ENCODE measurements at places on chromosomes 13 and 19. TPM values are rescaled to one million over a fixed set of nuclear protein-coding genes. Genes with fewer than 3 reads are reported as not detected.

GRCh38 chr13:98390086-98390715 lies 186.7 kb downstream of the STK24 start:
- peak; percentile 20 for DNase-seq

GRCh38 chr13:94917824-94918223 lies 205.5 kb upstream of the SOX21 start:
- peak; percentile 6 for DNase-seq

Gene ARMC6
- 25.7 TPM for total RNA-seq

DNA sequence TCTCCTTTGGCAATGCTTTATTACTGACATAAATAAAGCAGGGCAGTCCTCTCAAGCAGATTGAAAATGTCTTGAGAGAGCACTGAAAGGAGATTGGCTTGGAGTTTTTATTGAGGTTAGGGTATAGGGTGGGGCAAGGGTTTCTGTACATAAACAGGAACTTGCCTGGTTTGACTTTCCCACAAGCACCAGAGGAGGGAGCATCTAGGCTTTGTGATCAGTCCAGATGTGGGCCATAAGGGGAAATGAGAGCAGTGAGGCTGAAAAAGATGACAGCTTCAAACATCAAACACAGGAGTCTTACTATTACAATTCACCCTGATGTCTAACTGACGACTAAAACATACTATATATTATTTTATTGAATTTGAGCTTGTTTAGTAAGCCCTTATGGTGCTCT lies 260.9 kb downstream of the MTUS2 start:
- DNase-seq = no peak

Gene C19orf85
- total RNA-seq = not detected

Gene FGF21
- total RNA-seq = not detected

DNA sequence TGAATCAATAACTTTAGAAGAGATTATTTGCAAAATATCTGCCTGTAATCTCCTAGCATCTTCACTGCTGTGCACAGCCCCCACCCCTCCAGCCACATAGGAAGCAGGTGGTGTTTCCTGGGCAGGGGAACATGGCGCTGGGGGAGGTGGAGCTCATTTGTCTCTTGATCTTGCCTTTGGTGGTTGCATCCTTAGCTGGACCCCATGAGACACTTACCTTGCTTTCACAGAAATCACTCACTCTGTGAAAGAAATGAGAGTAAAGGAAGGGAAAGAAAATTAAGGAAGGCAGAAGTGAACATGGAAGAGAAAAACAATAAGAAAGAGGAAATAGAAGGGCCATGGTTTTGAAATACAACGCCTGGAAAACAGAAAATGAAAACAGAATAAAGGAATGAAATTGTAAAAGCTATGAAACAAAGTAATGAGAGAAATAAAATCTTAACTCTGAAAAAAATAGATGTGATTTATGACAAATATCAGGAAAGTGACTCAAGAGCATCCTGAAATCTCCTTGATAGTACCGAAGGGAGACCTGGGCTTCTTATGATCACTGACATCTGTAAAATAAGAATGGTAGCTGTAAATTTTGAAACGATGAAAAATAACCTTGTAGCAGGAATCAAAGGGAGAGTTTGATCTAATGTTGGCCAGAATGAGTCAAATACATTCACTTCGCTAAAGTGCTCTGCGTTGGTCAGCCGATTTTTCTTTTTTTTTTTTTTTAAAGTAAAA lies 17.2 kb upstream of the RNASEH2B start:
- DNase-seq = no peak

DNA sequence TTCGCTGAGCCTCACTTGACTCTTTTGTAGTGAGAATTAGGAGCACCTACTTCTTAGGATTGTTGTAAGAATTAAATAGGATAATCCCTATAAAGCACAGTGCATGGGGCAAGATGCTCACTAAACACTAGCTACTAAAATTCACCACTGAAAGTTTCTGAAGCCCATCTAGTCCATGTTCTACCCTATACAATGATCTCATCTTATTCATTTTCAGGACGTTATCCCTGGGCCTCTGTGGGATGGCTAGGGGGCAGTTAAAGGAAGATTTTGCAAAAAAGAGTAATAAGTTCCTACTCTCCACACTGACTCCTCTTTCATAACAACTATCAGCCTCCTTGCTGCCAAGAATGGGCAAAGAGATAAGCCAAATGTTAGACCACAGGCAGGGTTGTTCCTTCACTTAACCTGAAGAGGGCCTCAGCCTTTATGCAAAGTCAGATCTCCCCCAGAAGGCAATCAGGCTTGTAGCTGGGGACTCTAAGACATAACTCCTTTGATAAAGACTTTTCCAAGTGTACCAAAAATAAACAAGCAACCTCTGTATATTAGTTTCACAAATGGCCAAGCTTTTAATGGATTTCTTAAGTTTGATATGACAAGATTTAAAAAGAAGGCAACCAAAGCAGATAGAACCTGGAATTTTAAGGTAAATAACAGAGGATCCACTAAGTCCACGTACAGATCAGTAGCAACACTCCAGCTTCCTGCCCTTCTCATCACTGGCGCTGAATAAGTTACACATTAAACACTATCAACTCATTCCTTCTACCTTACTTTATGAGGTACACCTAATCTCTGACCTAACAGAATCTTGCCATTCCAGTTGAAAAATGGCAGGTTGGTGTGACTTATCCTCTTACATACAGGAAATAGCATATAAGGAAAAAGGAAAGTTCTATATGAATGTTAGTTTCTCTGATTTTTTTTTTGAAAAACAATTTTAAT lies 44.4 kb downstream of the ELF1 start:
- peak; percentile 51 for DNase-seq

Gene ZSCAN18
- 51.6 TPM for total RNA-seq

- DNase-seq = no peak
Observed at GRCh38 chr19:30148039-30148790, 206.2 kb downstream of the URI1 start.

DNA sequence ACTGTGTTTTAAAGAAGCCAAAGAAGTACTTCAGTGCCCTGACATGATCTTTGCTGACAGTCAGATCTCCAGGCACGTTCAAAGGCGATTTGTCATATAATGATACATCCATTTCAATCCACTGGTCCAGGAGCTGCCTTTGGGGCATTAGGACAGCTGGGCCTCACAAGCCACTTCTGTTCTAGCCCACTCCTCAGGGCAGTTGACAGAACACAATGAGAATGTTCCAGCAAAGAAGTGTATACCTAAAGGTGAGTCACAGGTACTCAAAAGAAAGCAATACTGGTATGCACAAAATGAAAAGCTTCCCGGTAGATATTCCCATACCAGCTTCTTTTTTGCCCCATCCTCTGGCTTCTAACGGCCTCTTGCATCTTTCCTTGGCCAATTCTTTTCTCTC lies 12.5 kb upstream of the MAP3K10 start:
- DNase-seq = no peak

- DNase-seq = no peak
Observed at GRCh38 chr19:50553134-50553703, 15.0 kb downstream of the LRRC4B start.

- no peak for DNase-seq
Observed at GRCh38 chr13:37123337-37123736, 17.9 kb upstream of the CSNK1A1L start.

DNA sequence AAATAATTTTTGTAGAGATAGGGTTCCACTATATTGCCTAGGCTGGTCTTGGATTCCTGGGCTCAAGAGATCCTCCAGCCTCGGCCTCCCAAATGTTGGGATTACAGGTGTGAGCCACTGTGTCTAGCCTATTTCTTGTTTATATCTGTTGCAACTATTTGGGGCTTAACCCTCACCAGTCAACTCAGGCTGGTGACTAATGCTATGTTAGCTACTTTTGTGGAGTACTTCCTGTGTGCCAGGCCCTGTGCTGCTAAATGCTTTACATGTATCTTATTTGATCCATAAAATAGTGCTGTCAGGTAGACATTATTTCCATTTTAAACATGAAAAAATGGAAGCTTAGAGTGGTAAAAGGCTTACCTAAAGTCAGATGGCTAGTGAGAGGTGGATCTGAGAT lies 13.8 kb downstream of the CEACAM1 start:
- DNase-seq = no peak

Gene LYPD5
- 0.50 TPM for total RNA-seq

DNA sequence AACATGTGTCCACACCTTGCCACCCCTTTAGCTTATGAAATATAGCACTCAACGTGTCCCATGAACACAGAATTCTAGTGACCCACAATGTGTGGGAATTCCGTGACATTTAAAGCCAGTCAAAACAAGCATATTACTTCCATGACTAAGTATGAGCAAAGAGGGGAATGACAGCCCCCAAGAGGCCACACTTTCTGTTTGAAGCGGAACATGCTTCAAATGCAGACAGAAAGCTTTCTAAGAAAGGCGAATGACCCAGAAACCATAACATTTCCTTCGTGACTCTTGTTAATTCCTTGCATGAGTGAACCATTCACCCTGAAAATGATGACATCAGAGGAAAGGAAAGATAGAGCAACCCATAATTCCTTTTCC lies 122.0 kb upstream of the FNDC3A start:
- DNase-seq = peak; percentile 56

Gene SMIM44
- total RNA-seq = not detected

Gene NCR1
- total RNA-seq = not detected

Gene SHISA2
- total RNA-seq = under 0.01 TPM

DNA sequence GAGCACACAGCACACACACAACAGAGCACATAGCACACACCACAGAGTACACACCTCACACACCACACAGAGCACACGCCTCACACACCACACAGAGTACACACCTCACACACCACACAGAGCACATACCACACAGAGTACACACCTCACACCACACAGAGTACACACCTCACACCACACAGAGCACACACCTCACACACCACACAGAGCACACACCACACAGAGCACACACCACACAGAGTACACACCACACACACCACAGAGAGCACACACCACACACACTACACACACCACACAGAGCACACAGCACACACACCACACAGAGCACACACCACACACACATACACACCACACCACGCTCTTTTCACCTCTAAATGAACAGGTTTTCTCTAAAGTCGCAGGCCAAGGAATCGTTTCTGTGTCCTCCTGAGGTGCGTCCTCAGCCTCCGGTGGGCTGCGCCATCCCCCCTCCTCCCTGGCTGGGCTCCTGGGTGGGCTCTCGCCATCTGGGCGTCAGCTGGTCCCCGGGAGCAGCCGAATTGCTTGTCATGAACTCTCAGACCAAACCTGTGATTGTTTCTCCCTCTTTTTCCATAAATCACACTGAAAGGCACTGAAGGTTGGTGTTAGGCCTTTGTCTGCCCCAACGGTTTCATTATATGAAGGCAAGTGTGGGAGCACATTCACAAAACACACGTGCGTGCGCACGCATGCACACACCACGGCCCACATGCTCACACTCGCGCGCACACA lies 37.4 kb downstream of the TMEM255B start:
- DNase-seq = no peak

Gene TMEM221
- total RNA-seq = 0.17 TPM

- DNase-seq = no peak
Observed at GRCh38 chr13:65710514-65710913, 1519.6 kb downstream of the PCDH9 start.

GRCh38 chr13:76813000-76813691 lies 73.1 kb downstream of the KCTD12 start:
- no peak for DNase-seq

DNA sequence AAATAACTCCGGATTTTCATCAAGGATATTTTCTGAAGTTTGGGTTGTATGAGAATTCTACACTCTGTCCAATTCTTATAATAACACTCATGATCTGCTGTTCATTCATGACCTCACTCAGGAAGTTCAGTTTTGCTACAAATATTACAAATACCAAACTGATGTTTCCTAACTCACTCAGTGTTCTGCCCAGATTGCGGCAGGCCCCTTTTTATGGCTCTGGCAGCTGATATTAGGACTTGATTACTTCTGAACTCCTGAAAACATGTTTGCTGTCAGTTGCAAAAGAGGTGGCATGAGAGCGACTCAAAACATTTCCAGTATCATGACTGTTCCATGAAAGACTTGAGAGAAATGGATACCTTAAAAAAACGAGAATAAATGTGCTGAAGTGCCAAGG lies 188.0 kb downstream of the RGCC start:
- peak; percentile 93 for DNase-seq

DNA sequence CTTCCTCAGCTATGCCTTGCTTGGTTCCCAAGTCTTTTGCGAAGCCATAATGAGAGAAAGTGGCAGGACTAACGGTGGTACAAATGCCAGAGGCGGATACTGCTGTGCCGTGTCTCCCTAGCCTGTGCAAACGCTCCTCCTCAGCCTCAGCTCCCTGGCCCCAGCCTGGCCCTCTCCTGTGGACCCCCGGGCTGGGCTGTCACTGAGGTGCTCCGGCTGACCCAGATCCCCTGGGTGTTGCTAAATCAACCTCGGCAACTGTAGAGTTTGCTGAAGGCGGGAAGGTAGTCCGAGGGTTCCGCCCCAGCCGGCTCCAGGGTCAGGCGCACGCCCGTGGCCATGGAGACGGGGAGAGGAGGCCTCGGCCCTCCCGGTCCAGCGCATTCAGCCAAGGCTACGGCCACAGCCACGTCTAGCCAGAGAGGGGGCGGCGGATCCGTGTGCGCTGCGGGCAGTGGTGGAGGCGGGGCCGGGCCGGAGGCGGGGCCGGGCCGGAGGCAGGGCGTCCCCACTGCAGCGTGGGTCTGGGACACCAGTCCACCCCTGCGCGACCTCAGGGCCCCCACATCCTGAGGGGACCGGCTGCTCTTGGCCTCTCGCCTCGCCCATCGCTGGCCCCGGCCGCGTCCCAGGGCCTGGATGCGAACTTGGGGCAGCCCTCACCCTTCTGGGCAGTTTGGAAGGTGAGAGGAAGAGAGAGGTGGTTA lies 16.4 kb upstream of the ZNF492 start:
- no peak for DNase-seq

GRCh38 chr13:66558506-66558905 lies 671.6 kb downstream of the PCDH9 start:
- DNase-seq = peak; percentile 21

Gene CLN5
- 37.8 TPM for total RNA-seq

GRCh38 chr19:2032296-2032941 lies 16.9 kb upstream of the BTBD2 start:
- peak; percentile 80 for DNase-seq

Gene CD70
- total RNA-seq = not detected

DNA sequence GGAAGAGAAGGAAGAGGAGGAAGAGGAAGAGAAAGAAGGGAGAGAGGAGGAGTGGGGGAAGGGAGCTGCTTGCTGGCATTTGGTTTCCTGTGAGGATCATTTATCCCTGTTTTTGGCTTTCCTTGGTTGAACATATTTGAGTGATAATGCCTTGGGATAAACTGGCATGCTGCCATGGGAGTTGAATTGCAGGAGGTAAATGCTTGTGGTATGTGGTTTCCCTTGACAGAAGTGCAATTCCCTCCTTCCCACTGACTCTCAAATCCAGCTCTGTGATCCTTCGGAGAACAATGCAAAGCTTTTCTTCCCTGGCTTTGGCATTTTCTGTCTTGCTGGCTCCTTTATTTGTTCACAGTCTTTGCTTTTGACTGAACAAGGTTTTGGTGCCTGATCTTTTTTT lies 27.2 kb upstream of the CBY2 start:
- peak; percentile 18 for DNase-seq

DNA sequence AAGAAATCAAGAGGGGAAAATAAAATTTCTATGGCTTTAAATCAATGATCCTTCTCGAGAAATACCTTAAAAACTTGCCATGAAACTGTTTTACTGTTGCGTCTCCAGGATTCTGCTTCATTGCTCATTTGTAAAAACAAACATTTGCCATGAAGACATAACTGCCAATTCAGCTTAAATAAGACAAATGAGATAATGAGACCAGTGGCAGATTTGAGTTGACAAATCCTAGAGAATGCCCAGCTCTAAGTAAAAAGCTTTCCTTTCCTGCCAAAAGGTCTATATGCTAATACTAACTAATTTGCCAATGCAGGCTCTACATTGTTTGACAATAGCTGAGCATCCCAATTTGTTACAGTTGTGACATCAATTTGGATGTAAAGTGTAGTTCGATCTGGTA lies 400.5 kb upstream of the PCDH9 start:
- no peak for DNase-seq

Gene TBXA2R
- 0.77 TPM for total RNA-seq

Data from fibroblast of lung (primary cell).